H7 (cell line): ENCODE measurements at places on chromosomes 5 and 9.

GRCh38 chr9:96500696-96501632, 51.0 kb downstream of the HABP4 start:
- DNase-seq, result peak; percentile 61

GRCh38 chr9:131706608-131706970, 33.3 kb downstream of the RAPGEF1 start:
- no peak for DNase-seq

- no peak for DNase-seq
These were observed 24.0 kb downstream of the TMOD1 start for GRCh38 chr9:97525451-97525850.

- DNase-seq, result no peak
These were observed 71.9 kb upstream of the RANBP3L start for GRCh38 chr5:36373527-36374086.
